M059J (cell line): ENCODE measurements at places on chromosomes 3 and 15. TPM values are rescaled to one million over a fixed set of nuclear protein-coding genes. Genes with fewer than 3 reads are reported as not detected.

- no peak for DNase-seq
These were observed 596.7 kb upstream of the UBE2E2 start for GRCh38 chr3:22606461-22606860.

ITPR1 gene
- total RNA-seq, result 5.9 and 6.2 TPM in 2 replicates

DNA sequence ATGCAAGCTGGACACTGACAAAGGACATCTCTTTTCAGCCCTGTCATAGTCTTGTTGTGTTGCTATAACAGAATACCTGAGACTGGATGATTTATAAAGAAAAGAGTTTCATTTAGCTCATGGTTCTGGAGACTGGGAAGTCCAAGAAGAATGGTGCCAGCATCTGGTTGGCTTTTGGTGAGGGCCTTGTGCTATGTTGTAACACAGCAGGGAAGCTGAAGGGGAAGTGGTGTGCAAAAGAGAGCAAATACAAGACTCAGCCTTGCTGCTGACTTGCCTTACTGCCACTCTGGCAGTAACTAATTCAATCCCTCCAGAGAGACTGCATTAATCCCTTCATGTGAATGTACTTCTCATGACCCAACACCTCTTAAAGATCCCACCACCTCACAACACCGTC lies 356.3 kb upstream of the PROK2 start:
- DNase-seq, result no peak

- peak; percentile 87 for DNase-seq
These were observed 19.0 kb upstream of the TRAK1 start for GRCh38 chr3:42071904-42072812.

DNA sequence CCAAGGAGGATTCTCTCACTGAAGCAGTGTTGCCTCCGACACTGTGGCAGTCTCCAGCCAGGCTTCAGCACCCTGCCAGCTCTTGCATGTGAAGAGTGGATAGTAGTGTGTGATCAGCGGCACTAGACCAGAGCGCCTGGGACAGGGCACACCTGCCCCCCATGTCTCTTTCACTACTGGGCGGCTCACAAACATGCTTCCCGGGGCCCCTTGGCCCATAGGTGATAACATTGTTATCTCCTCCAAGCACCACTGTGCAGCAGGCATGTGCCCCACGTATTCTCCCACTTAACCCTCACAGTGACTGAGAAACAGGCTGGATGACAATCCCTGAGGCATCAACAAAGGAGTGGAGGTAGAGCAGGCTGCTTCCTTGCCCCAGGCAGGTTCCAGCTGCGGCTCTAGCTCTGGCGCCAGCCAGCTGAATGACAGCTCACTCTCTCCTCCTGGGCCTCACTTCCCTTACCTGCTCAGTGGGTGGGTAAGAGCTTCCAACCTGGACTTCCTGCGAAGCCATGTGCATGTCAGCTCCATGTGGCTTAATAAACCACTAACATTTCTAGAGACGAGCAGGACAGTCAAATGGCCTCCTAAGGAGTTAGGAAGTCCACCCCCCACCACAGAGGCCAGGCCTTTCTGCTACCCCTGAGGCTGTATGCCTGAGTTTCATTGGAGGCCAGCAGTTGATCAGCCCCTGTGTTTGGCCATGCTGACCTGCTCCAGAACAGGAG lies 37.8 kb downstream of the KLF13 start:
- peak; percentile 21 for DNase-seq

DNA sequence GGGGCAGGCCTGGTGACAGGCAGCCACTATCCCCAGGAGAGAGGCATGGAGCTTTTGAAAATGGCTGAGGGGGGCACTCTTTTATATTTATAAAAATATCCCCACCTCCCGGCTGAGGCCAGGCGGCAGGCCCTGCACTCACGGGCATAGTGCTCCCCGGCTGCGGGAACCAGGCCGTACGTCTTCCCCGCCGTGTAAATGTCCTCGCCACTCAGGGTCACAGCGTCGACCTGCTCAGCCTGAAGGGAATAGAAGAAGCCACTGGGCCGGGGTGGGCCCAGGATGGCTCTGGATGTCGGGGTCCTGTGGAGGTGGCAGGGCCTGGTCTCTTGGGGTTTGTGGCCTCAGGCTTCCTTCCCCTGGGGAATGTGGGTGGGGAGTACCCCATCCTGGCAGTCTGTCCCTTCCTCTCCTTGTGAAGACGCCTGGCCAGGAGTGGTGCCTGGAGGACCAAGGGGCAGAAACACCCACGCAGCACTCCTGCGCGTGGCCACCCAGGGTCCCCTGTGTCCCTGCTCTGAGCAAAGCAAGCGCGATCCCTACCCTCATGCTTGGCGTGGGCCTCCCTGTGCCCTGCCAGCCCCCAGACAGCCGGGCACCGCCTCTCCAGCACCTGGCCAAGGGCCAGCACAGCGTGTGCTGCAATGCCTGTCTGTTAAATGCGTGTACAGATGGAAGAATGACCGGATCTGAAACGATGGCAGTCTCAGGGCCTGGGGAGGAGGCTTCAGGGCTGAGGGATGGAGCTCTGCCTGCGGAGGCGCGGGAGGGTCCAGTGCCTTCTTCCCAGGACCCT lies 18.9 kb downstream of the MELTF start:
- no peak for DNase-seq

DNA sequence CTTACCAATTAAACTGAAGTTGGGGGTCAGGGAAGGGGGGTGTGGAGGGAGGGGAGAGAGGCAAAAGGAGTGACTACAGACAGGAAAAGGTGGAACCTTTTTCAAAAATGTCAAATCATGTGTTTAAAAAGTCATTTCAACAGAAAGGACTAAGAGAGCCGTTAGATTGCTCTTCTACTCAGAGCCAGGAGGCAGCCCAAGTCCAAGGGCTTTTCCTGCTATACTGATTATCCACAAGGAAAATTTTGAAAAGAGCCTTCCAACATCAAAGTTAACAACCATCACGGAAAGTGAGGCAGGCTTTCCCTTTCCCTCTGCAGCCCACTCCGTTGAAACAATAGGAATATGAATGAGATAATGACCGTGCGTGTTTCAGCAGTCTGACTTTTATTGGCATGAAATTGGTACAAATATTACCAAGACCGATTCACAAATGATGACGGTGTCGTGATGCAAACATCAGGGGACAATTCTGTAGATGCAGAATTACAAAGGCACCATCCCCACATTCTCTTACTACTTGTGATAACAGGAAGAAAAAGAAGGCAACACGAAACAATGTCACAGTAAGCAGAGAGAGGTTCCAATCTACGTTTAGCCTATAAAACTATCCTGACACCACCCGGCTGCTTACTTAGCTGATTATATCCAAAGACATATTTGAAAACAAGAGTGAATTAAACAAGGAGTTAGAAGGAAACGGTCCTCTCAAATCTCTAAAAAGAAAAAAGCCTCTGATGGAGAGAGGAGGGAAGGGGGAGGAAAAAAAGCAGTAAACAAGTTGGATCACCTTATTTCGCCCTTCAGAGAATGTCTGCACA lies 453.7 kb downstream of the FOXP1 start:
- peak; percentile 15 for DNase-seq

DNA sequence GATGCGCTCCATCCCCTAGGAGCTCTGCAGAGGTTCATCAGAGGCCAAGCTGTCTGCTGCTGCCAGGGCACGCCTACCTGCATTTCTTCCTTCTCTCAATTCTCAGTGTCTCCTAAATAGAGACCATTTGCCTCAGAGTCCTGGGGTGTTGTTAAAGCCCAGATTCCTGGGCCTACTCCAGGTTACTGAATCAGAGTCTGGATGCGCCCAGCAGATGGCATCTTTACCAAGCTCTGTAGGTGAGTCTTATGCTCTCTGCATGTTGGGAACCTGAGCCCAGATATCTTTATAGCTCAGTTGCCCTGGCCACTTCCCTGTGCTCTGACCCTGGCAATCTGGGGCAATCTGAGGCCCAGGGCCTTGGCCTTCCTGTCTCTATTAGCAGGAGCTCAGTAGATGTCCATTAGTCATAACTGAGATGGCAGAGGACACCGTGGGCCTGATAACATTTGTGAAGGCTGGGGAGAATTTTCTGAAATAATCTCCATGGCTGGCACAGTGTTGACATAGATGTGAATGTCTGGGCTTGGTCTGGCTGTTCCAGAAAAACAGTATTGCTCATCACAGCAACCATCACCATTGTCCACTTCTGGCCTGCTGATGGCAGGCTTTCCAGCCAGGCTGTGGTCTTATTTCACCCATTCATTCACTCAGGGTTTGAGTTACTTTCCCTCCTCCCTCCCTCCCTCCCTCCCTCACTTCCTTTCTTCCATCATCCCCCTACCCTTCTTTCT lies 13.3 kb upstream of the RBP1 start:
- no peak for DNase-seq

DNA sequence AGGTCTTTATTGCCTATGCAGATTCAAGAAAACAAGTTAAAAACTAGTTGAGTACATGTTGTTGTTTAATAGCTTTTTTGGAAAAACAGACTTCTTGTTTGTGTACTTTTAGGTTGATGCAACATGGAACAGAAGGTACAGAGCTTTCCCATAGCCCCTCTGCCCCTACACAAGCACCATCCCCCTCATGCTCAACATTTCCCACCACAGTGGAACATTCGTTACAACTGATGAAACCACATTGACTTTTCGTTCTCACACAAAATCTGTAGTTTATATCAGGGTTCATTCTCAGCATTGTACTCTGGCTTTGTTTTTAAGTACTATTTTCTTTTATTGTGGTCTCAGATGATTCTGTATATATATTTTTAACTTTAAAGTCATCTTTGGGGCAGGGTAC lies 1054.6 kb downstream of the NTRK3 start:
- no peak for DNase-seq

GRCh38 chr3:49120096-49120437 lies 556 bp downstream of the USP19 start:
- DNase-seq, result no peak

- DNase-seq, result peak; percentile 18
These were observed 255.8 kb downstream of the MEIS2 start for GRCh38 chr15:36844534-36844998.

GRCh38 chr3:72543246-72543645 lies 305.0 kb downstream of the SHQ1 start:
- DNase-seq, result no peak

MASP1 gene
- 1.2 and 3.3 TPM in 2 replicates for total RNA-seq

DNA sequence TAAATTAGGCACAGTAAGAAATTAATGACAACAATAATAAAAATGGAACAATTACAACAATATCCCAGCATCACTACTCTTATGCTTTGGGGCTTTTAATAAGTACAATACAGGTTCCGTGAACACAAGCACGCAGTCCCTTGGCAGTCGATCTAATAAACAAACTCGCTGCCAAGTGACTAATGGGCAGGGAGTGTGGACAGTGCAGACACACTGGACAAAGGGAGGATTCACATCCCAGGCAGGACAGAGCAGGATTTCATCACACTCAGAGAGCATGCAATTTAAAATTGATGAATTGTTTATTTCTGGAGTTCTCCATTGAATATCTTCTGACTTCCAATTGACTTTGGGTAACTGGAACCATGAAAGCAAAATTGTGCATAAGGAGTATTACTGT lies 524.1 kb upstream of the CFAP20DC start:
- peak; percentile 93 for DNase-seq

CLDN11 gene
- 39.0 and 39.7 TPM in 2 replicates for total RNA-seq

GRCh38 chr3:66885326-66886000 lies 112.6 kb upstream of the KBTBD8 start:
- peak; percentile 17 for DNase-seq

DNA sequence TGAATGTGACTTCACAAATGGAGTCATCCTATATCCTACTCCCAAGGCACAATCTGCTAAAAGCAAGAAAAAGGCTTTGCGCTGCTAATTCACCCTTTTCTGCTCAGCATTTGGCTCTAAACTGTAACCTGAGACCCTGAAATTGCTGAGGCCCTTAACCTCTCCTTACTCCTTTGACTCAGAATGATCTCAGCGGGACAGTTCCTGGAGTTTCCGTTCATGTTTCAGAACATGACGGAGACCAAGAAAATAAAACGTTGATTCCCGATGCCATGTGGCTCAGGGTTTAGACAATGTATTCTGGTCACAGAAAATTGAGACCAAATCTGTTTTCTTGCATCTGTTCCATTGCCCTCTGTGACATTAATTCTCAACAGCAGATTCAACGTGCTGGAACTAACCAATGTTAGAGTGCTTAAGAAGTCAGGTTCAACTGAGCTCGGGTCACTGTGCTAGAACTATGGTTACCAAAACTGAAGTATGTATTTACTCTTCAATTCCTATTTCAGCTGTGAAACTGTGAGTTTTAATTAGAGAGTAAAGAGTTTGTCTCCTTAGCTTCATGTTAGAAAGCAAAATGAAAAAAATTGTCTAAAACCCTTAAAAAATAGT lies 45.4 kb upstream of the TMC3 start:
- DNase-seq, result peak; percentile 24

SCAANT1 gene
- not detected in 2 replicates for total RNA-seq

GRCh38 chr3:64105816-64106215 lies 82.5 kb upstream of the PSMD6 start:
- no peak for DNase-seq

DNA sequence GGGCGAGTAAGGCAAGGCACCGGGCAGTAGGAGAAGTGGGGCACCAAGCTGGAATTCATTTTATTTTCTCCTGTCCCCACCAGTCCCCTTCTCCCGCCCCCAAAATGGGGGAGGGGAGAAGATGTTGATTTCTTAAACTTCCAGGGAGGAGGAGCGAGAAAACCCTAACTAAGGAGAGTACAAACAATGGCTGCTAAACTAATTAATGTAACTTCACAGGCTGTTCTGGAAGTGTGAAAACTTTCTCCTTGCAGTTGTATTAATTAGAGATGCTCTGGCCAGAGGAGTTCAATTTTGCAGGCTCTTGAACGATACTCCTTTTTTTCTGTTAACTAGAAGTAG lies 11.5 kb downstream of the ZIC4 start:
- no peak for DNase-seq

LDHAL6B gene
- not detected in 2 replicates for total RNA-seq

DNA sequence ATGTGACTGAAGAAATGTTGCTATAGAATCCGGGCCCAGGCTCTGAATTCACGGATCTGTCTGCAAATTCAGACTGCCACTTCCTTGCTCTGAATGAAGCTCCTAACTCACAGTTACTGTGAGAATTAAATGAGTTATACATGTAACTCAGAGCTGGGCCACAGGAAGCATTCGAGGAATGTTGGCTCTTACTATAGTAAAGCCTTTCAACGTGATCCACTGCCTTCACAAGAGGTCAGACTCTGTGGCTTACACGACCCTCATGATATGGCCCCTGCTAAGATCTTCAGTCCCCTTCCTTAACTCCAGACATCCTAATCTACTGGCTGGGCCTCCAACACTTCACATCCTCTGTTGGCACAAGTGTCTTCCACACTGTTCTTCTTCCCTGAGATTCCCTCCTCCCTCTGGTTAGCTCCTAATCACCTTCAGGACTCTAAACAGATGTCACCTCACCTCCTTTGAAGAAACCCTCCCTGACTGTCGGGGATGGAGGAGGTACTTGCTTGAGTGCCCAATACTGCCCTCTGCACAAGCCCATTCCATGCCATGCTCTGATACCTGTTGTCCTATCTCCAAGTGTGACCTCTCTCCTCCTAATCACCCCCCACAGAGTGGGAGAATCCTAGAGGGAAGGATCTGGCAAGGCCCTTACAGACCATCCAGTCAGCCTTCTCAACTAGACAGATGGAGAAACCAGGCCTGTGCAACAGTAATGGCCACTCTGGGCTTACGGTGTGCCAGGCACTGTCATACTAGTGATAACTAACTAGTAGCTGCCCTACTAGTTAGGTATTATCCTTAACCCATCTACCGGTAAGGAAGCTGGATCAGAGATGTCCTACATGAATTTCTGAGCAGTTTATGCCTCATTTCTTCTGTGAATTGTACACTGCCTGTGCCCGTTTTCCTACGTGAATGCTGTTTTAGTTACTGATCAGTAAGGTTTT lies 1.3 kb downstream of the ACTR8 start:
- DNase-seq, result peak; percentile 2

- DNase-seq, result peak; percentile 64
These were observed 826 bp downstream of the SHC4 start for GRCh38 chr15:48962662-48963523.

- no peak for DNase-seq
These were observed 138.4 kb downstream of the ATG7 start for GRCh38 chr3:11410564-11410963.

- DNase-seq, result no peak
These were observed at the start of gene LSAMP for GRCh38 chr3:116445311-116445841. LSAMP (minus strand) TSS chr3:116445487.
